Cardiac ventricle fibroblast (primary cell): ENCODE measurements at places on chromosomes 4 and X. TPM values are rescaled to one million over a fixed set of nuclear protein-coding genes. Genes with fewer than 3 reads are reported as not detected.

CLDN24 gene
- total RNA-seq: not detected in 2 replicates

TRMT2B gene
- 5.3 and 6.6 TPM in 2 replicates for total RNA-seq

TMPRSS11D gene
- not detected in 2 replicates for total RNA-seq

TMEM255A gene
- total RNA-seq: not detected in 2 replicates

PLXNB3 gene
- 0.94 and 2.4 TPM in 2 replicates for total RNA-seq

FGFBP1 gene
- total RNA-seq: not detected in 2 replicates

TMEM31 gene
- total RNA-seq: not detected in 2 replicates

FAM149A gene
- total RNA-seq: 8.2 and 9.7 TPM in 2 replicates

POLN gene
- 2.5 and 3.1 TPM in 2 replicates for total RNA-seq

PASD1 gene
- not detected in 2 replicates for total RNA-seq

CDKL2 gene
- total RNA-seq: not detected in 2 replicates

PCDH7 gene
- total RNA-seq: 28.4 and 30.1 TPM in 2 replicates

RNF128 gene
- total RNA-seq: not detected in 2 replicates

VGLL1 gene
- not detected in 2 replicates for total RNA-seq

PDE5A gene
- total RNA-seq: 7.3 and 8.2 TPM in 2 replicates

MBNL3 gene
- 3.7 and 4.2 TPM in 2 replicates for total RNA-seq
